ENCODE measurements at places on chromosomes 2 and 18.
A peak's percentile ranks its signal among the peaks of the same experiment; 100 is the strongest.

GRCh38 chr2:159230145-159230877 lies 56.2 kb downstream of the WDSUB1 start:
- DNase-seq, result no peak

- DNase-seq, result no peak
These were observed 91.7 kb upstream of the MCFD2 start for GRCh38 chr2:47007223-47007825.

- no peak for DNase-seq
These were observed 18.6 kb downstream of the TMEM182 start for GRCh38 chr2:102780467-102780866.

- peak; percentile 17 for DNase-seq
These were observed 53.6 kb upstream of the EML6 start for GRCh38 chr2:54669677-54670484.

DNA sequence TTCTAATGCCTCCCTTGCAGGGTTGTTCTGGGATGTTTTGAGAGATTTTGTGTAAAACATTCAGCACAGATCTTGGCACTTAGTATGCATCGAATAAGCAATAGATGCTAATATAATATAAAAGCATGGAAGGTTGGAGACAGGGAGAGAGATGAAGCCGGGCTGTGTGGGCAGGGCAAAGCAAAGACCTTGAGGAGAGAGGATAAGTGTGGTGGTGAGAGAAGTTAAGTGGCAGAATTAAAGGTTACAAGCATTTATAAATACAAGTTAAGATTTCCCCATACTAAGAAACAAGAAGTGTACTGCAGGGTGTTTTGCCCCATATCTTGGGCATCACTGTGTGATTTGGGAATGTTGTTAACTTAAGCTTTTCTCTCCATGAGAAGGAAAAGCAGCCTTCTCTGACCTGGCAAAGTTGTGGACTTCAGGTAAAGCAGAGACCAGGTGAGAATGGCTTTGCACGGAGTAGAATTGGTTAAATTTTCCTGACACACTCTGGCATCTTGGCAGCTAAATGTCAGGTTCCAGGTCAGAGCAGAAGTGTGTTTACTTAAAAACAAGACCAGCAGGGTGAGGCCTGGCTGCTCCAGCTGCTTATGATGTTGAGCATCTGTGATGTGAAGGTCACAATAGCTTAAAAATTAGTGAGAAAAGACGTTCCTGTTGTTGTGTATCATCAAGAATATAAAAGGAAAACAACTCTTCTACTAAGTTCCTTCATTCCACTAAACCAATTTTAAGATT lies 288.5 kb upstream of the HNMT start:
- no peak for DNase-seq

- no peak for DNase-seq
These were observed 93.0 kb downstream of the ZBTB7C start for GRCh38 chr18:48316177-48316576.

GRCh38 chr2:240568678-240569522 lies 616 bp downstream of the RNPEPL1 start:
- DNase-seq, result no peak

- no peak for DNase-seq
These were observed 53.8 kb upstream of the STK17B start for GRCh38 chr2:196225213-196225612.

DNA sequence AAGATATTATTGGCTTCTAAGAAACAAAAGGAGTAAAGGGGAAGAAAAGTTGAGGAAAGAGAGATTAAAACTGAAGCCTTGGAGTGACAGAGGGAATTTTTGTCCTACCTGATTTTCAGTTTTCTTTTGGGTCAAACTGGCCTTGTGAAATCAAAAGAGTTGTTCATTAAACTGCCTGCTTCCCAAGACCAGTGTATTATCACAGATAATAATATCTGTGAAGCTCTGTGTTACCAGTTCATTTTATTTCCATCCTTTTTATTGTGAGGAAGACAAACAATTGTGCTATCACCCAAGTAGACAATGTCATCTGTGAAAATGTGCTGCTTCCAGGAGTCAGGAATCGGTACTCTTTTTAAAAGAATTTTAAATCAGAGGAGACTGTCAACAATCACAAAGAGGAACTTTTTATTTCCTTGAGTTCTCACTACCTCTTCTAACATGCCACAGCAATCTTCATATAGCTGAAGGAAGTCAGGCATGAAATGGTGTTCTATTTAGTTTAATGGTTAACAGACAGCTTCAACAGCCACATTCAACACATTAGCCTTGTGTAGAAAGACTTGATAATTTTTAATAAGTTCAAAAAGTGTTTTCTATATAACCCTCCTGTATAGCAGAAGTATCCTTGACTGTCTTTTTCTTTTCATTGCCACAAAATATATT lies 554.8 kb downstream of the PIK3C3 start:
- DNase-seq, result no peak

GRCh38 chr2:29010946-29011345 lies 29.8 kb downstream of the TOGARAM2 start:
- no peak for DNase-seq

- no peak for DNase-seq
These were observed 10.7 kb upstream of the GALNT3 start for GRCh38 chr2:165804719-165805118.

DNA sequence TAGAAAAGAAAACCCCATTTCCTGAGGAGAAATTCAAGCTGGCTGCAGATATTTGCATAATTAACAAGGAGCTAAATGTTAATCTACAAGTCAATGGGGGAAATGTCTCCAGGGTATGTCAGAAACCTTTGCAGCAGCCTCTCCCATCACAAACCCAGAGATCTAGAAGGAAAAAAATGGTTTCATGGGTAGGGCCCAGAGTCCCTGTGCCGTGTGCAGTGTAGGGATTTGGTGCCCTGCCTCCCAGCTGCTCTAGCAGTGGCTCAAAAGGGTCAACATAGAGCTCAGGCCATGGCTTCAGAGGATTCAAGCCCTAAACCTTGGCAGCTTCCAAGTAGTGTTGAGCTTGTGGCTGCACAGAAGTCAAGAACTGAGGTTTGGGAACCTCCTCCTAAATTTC lies 290.2 kb upstream of the TMEFF2 start:
- DNase-seq, result no peak

GRCh38 chr2:238584617-238585016 lies 157.9 kb downstream of the ASB1 start:
- DNase-seq, result no peak

- no peak for DNase-seq
These were observed 187.3 kb upstream of the CTAGE1 start for GRCh38 chr18:22604986-22605421.

DNA sequence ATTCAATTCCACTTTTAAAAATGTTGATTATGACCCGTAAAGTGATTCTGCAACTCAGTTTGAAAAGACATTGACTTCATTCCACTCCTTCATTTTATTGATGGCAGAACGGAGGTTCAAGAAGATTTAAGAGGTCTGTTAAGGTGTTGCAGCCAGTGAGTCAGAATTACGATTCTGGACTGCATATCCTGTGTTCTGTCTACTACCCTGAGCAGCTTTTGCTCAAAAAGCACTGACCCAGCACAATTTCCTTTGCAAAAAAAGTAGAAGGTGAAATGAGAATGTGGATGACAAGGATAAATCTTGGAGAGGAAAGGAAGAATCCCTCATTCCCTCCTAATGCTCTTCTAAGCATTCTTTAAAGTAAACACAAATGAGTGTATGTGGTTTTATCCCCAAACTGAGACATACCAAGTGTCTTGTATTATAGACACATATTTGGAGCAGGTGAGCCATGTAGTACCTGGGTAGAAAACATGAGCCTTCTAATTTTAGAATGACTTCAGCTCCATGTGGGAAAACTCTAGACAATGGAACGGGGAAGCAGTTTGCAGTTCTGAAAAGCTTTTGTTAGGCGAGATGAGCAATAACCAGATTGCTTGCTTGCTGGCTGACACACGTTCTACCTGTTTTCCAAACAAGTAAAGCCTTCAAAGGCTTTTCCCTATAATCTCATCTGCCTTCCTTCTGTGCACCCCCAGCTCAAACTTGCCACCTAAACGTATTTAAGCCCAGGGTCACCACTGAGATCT lies 44.7 kb downstream of the TGFA start:
- no peak for DNase-seq

DNA sequence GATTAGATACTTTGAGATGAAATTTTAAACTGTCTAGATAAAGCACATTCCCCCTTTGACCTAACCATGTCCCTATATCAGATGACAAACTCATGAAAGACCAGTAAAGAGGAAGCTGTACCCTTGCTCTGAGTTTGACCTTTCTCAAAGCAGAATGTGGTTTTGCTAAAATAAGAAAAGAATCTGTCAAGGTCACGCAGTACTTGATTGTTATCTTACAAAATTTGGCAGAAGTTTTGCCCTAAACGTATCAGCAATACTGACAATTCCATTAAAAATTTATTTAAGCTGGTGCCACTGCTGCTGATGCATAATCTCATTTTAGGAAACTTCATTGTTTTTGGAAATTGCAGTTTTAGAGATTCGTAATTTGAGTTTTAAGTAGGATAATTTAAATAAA lies 31.2 kb upstream of the GALM start:
- peak; percentile 42 for DNase-seq

DNA sequence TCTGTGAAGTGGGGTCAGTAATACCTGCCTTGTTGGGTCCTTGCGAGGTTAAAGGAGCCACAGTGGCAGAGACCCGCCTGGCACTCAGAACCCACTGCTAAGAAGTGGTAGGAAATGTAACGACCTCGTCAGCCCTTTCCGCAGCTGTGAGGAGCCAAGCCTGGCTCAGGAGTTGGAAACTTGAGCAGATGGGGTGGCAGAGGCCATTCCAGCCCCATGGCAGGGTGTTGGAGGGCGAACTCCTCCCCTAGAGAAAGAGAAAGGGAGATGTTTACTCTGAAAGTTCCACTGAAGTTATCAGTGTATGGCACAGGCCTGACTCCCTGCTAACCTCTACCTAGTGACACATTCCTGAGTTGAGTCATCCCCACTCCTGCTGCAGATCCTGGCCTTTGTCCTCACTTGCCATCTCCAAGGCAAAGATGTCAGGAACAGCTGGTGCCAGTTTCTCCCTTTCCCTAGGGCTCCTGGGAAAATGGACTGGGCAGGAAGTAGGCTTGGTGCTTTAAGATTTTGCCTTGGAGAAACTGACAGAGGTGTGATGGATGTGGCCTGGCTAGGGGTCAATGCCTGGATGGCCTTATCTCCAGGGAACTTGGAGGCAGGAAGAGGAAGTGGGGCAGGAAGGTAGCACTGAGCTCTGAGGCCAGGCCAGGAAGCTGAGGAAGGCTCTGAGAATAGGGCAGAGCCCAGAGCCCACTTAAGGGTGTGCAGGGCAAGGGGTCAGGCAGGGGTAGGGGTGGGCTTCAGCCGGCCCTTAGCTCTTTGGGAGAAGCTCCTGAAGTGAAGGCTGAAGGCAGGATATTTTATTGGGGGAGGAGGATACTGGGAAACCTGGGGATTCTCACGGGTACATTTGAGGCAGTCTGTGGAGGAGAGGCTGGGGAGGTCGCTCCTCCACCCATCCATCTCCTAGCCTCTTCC lies 888 bp downstream of the VAMP5 start:
- no peak for DNase-seq

DNA sequence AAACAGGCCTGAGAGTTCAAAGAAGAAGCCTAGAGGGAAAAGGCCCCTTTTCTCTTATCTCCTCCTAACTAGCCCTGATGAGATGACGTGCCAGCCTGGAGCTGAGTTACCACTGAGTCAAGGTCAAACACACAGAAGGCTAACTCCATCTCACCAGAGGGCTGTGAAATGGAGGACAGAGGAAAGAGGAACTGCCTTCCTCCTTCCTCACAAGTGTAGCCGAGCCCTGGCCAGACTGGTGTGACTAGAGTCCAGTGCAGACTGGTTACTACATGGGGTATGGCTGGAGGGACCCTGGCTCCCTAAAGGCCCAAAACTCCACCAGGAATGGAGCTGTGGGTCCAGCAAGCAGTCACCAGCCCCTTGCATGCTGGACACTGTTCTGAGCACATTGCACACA lies 35.7 kb upstream of the GYPC start:
- no peak for DNase-seq

DNA sequence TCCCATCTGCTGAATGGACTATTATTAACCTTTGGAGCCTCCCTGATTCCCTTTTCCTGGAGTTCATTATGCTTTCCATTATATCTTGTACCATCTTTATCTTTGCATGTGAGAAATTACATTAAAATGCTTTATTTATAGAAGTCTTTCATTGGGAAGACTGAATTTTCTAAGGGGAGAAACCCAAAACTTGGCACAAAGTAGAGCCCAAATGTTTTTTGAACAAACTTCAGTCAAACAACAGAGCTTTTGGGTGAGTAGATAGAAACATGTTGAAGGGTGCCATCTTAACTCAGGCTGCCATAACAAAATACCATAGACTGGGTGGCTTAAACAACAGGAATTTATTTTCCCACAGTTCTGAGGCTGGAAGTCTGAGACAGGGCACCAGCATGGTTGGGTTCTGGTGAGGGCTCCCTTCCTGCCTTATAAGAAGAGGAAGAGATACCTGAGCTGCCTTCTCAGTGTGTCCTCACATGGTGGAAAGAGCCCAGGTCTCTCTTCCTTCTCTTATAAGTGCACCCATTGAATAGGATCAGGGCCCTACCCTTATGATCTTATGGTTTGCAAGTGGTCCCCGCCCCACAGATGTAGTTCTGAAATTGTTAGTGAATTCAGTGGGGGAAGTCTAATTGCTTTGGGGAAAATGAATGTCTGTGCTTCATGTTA lies 19.2 kb downstream of the RALB start:
- no peak for DNase-seq

DNA sequence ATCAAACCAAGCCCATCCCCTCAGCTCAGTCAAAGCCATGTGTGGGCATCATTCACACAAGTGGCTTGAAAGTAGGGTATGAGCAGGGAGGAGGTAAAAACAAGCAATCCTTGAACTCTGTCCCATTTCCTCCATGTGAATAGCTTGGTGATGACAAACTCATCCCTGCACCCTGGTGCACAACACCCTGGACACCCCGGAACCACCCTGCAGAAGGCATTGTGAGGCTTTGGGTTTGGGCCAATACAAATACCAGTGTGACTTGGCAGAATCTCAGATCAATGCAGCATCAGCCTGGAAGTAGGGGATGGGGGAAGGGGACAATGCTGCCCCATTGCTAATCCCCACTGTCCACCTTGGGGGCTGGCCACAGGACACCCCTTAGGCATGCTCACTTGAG lies 28.6 kb downstream of the TGFA start:
- no peak for DNase-seq

- DNase-seq, result no peak
These were observed 8.8 kb downstream of the TGFBRAP1 start for GRCh38 chr2:105320651-105321215.

- no peak for DNase-seq
These were observed 752.9 kb upstream of the HS6ST1 start for GRCh38 chr2:129071531-129071930.

- DNase-seq, result no peak
These were observed 56.9 kb upstream of the ID2 start for GRCh38 chr2:8624855-8625398.
